ENCODE measurements at places on chromosomes 2 and 18. TPM values are rescaled to one million over a fixed set of nuclear protein-coding genes. Genes with fewer than 3 reads are reported as not detected.

- DNase-seq, result no peak
These were observed 276.4 kb upstream of the CXCR4 start for GRCh38 chr2:136394136-136395060.

DNA sequence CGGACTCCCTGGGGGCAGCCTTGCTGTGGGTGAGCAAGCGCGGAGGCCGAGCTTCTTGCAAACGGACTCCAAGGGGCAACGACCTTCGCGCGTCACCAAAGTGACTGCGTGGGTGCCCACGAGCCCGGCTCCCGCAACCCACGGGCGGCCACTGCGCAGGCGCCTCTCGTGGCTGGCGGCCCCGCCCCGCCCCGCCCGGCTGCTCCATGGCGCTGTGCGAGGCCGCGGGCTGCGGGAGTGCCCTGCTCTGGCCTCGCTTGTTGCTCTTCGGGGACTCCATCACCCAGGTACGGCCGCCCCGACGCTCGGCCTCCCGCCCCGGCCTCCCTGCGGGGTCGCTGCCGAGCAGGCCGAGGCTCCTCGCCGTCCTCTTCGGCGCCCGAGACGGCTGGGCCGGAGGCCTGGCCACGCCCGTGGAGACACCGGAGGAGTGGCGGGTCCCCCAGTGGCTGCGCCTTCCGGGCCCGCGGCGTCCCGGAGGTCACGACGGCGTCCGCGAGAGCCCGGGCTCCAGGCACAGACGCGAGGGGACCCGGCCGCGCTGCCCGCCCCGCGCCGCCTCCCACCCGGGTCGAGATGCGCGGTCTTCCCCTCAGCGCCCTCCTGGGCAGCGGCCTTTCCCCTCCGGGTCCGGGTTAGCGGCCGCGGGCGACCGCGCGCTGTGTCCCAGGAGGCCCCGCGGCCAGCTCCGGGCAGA is at the start of gene IAH1:
IAH1 (plus strand) TSS at position 191 of the 697 bp plus-strand sequence; CDS start at position 207, 16 bp downstream.
- peak; percentile 28 for DNase-seq

- DNase-seq, result no peak
These were observed 106.2 kb upstream of the RNF152 start for GRCh38 chr18:61998957-61999356.

DNA sequence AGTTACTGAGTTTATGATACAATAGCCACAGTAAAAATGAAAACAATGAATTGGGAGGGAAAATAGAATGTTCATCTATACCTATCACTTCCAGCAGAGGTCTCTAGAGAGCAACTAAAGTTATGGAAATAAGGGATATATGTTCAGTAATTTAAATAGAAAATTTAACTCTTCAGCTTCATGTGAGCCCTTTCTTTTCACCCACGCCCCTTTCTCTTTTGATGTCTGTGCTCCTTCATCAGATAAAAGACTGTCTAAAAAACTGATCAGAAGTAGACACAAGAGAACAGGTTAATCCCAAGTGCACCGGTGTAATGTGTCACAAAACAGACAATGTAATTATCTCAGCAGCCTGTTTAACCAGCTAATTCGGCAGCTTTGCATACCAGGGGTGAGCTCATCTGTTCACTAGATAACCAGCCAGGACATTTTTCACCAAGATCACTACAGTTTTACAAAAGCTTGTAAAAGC is 238.5 kb upstream of the ERBB4 start:
- peak; percentile 19 for DNase-seq

GRCh38 chr18:13176847-13177246 is 41.7 kb upstream of the LDLRAD4 start:
- no peak for DNase-seq

DNA sequence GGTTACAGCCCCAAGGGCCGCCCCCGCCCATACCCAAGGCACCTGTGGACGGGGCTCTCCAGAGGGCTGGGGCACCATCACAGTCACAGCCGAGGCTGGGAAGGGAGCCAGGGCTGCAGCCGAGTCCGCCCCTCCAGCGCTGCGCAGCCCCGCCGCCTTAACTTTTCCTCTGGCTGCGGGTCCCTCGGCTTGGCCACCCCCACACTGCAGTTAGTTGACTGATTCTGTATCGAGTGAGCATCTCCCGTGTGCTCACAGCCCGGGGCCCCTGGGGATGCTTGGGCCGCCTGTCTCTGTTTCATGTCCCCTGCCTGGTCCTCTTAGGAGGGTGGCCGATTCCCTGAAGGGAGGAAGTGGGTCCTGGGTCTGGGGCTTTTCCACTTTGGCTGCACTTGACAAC is 33.7 kb downstream of the EMILIN2 start:
- DNase-seq, result no peak

GRCh38 chr2:184006998-184007397 is 591.3 kb upstream of the ZNF804A start:
- no peak for DNase-seq

DPP10 gene
- 0.47 TPM for polyA plus RNA-seq

Data from muscle of arm (tissue), 14 donors.